Activated gamma-delta T cell treated with anti-CD3 and anti-CD28 coated beads, Interleukin-2, amount 50 U/mL, for 16 hours (primary cell): ENCODE measurements at places on chromosomes 7 and 10.

DNA sequence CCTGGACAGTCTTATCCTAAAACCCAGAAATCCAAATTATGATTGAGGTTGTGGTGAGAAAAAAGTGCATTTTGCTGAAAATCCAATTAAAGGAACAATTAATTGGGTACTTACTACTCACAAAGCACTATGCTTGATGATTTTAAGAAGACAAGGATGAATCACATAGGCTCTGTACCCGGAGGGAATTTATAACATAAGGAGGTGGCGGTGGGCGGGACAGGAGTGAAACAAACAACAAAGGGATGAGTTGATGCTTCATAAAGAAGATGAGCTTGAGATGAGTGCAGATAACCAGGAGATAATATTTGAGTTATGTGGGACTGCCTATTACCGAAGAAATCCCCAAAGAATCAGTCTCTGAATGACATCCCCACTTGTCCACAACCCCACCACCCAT is 171.1 kb upstream of the FZD8 start:
- DNase-seq = no peak

GRCh38 chr7:151000897-151001495 is 10.2 kb downstream of the NOS3 start:
- DNase-seq = no peak

GRCh38 chr10:49634069-49634660 is 20.3 kb downstream of the CHAT start:
- DNase-seq = no peak

GRCh38 chr10:106440355-106440754 is 724.2 kb downstream of the SORCS1 start:
- DNase-seq = no peak

DNA sequence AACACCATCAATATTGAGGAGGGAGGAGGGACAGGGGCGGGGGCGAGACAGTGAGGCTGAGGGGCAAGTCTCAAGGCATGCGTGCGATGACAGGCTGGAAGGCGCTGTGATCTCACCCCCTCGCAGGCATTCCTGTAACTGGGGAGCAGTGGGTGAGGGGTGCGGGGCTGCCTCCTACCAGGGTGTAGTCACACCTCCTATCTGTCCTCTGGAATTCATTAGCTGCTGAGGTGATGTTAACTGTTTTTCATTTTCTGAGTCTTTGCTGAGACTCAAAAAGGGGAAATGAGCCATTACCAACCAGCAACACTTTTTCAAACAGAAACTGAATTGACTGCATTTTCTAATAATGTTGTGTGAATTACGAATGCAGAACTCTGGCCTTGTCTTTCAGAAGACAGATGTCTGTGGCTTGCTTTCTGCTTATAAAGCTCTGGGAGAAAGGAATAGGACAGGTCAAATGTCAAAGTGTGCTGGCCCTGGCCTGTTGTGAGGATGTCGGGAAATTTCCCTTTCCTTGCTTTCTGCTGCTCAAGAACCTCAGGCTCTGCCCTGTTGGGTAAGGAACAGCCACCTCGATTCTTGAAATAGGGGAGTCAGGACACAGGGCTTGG is 23.7 kb upstream of the CDH23 start:
- no peak for DNase-seq

DNA sequence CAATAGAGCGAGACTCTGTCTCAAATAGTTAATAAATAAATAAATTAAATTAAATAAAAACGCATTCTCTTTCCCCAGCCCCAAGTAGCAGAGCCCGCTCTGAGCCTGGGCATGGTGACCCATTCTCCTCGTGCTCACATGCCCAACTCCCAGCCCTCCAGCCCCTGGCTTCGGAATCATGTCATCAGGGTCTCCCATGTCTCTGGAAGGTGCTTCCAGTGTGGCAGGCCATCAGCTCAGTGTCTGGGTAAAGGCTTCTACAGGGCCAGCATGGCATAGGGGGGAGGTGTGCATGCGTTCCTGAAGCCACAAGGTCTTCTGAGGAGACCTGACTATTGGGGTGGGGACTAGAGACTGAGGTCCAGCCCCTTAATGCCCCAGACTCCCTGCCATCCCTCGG is 72.8 kb downstream of the ALOX5 start:
- DNase-seq = no peak

DNA sequence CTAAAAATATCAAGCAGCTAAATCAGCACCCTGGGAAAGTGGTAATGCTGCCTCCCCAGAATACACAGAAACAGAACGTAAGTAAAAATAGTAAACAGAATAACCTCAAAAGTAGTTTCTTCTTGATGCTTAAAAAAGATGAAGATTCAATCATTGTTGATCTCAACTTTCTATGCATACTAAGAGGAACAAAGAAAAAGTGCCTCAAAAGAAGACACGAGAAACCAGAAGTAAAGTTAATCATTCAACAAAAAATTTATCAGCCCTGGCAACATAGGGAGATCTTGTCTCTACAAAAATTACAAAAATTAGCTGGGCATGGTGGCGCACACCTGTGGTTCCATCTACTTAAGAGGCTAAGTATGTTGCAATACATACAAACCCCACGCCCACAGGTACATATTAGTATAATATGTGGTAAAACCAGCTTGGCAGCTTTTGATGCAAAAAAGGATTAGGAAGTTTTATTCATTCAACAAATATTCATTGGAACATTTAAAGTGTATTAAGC is 153.7 kb downstream of the NRBF2 start:
- no peak for DNase-seq

DNA sequence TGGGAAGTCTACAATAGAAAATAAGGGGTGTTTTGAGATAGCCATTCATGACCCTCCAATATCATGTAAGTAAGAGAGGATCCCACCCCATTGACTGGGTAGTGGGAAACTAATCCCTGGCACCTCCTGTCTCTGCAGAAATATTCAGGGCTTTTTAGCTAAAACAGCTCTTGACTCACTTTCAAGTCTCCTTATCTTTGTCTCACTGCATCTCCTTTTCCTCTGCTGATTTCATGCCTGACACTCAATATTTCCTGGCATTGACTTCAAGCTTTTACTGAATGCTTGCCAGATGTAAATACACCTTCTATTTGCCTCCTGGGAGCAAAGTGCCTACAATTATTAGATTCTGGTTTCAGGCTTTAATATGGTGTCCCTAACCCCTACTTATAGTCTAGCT is 57.1 kb downstream of the CHRM2 start:
- DNase-seq = no peak

GRCh38 chr7:105934572-105935185 is 28.4 kb upstream of the CDHR3 start:
- DNase-seq = no peak

DNA sequence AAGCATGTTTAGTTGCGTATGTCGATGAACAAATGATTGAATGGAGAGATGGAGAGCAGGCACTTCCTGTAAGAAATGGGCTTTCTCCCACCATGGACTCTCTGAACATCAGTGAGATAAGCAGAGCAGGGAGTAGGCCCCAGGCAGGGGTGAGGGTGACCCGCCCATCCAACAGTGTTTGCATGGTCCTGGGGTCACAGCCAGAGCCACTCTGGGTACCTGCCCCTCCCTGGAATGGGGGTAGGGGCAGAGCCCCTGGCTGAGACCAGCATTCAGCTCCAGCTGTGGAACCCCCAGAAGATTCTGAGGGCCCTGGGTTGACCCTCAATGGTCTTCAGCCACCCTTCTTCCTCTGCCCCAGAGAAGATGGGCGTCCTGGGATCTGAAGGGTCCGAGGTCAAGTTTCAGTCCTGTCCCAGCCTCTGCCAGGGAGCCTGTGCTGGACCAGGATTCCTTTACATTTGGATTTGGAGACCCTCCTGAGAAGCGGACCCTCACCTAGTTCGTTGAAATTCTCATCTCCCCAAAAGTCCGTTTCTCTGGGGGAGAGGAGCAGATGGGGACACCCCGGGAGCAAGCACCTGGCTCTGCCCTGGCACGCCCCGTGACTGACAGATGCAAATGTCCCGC is 2.4 kb upstream of the FGF8 start:
- DNase-seq = no peak

DNA sequence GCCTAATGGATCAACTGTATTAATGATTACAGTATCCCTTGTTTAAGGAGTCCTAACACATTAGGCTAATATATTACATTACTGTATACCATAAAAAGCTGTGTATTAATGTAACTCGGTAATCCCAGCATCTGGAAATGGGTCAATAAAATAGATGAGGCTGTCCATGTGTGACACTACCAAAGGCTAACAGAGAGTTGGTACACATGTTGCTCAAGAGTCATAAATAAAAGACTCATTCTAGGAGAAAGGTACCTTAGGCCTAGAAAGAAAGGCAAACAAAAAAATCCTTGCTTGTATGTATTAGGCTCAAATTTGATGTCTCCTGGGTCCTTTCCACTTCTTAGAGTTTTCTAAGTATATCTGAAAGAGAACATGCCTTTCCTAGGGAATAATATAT is 14.6 kb downstream of the MCMBP start:
- no peak for DNase-seq
